ENCODE measurements at places on chromosomes 16 and 17.

DNA sequence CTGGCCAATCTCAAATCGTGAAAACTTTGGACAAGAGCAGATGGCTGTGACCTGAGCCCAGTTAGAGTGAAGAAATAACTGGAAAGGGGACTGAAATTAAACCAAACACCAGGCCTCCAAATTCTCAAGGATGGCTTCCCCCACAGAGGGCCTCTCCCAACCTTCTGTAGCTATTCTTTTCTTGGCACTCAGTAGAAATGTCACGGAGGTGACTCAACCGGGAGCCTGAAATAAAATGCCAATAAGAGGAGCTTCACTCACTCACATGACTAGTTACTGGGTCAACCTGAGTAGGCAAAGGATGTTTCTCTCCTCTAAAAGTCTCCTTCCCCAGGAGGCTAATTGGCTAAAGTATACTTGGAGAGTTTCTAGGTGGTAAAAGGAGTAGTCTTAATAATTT is 230.7 kb downstream of the MAF start:
- no peak for DNase-seq

GRCh38 chr16:70790815-70791214 is 10.1 kb downstream of the VAC14 start:
- no peak for DNase-seq

DNA sequence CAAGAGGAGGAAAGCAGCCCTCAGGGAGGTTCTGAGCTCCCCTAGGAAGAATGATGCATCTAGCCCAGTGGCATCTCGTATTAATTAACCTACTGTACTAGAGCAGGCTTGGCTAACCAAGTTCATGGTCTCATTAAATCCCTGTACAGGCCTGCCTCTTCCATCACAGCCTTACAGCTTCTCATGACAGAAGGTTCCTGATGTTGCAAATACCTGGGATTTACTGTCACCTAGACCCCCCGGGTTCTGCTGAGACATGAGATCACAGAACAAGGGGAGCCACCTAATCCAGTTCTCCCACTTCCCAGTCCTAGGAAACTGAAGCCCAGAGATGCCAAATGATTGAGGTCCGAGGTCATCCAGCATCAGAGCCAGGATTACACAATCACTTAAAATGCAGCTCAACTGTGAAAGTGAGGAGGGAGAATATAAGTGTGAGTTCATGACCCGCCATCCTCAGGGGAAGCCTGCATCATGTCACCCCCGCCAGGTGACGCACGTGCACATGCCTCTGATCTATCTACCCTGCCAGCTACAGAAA is 23.9 kb downstream of the ACLY start:
- DNase-seq, result no peak

GRCh38 chr17:43329183-43329582 is 69.6 kb upstream of the ARL4D start:
- DNase-seq, result no peak

DNA sequence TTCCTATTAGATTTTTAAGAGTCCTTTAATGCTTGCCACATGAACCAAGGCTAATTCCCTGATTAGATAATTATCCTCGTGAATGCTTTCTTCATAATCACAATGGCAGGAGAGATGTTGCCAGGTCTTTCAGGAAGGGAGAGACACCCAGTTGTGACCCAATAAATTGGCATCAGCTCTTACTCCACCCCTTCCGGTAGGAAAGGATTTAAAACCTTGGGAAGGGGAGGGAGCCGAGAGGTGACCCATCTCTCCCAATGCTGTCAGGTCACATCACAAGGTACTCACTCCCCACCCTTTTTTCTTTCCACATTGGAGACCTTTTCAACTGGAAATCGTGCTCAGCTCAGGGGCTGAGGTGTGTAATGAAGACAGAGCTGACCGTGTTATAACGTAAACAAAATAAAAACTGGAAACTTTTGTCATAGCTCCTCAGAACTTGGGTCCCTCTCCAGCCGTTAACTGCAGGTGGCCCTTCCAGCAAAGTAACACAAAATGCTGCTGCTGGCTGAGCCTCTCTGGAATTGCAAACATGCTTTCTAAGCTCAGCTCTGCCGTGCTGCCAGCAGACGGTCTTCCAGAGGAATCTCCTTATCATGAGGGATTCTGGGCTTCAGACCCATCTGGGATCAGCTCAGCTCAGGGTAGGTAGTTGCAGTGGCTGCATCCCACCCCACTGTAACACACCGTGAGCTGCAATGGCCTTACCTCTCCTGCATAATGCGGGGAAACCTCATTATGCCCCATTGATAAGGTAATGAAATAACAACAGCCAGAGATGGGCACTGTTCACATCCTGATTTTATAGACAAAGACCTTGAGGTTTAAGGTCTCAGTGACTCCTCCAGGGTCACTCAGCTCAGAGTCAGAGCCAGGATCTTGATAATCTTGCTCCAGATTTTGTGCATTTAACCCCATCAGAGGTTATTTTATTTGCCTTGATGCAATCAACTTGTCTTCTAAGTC is 15.6 kb downstream of the TMEM100 start:
- no peak for DNase-seq
